Hematopoietic multipotent progenitor cell (in vitro differentiated cells): ENCODE measurements at places on chromosomes 7 and 10. TPM values are rescaled to one million over a fixed set of nuclear protein-coding genes. Genes with fewer than 3 reads are reported as not detected.

Gene ADAM22
- total RNA-seq: 7.0 TPM

Gene GPR15LG
- not detected for total RNA-seq

Gene TDRD1
- 0.27 TPM for total RNA-seq

Gene SPDYE18
- total RNA-seq: 0.54 TPM

Gene SLC13A1
- total RNA-seq: not detected

Gene LIPN
- not detected for total RNA-seq

- DNase-seq: peak; percentile 3
Observed at GRCh38 chr7:91683823-91684222, 196.7 kb downstream of the MTERF1 start.

DNA sequence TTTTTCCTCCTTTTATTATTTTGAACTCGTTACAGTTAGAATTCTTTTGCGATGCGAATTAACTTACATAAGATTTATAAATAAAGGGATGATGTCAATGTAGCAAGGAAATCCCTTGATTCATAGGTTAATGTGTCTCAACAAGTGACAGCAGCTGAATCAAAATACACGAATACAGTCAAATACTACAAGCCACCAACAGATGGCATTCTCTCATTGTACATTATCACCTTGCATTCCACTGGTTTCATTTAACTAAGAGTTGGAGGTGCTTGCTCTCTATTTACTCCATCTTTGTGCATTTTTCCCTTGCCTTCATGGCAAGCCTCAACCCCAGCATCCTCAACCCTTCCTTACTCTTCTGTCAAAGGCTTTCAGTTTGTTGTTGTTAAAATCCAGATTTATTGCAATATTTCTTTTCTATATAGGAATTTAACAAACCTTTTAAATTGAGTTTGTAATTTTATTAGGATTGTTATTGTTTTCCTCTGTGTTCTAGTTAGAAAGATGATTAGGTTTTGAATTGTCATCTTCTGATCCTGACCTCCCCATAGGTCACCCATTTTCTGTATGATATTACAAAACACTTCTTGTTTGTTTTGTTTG, 78.3 kb downstream of the SLC25A40 start:
- DNase-seq: peak; percentile 68

DNA sequence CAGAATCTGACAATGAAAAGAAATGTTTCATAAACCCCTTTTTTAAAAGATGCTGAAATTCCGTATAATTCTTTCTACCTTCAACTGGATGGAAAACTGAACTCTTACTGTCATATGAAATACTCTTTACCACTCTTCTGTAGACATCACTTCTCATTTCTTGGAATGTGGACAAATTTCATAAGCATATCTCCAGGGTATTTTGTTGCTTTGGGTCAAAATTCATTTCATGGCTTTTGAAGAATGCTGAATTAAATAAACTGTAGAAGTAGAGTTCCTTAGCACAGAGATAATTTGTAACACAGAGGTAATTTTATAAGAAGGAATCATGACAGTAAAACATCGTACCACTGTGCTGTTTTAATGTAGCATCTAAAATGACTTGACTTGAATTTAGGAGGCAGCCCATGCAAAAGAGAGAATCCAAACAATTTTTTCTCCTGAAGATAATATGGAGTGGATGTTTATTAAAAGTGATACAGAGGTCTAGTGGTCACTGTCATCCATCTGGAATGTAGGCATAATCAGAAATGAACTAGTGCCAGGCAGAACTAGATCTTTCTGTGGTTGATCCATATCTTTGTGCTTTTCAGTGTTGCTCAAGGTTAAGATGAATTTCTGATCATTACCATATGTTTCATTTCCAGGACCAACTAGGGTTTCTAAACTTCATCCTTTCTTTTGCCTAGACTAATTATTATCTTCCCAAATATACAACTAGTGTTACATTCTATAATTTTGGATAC, 492.0 kb downstream of the KIF20B start:
- no peak for DNase-seq

- DNase-seq: no peak
Observed at GRCh38 chr7:41855798-41856197, 152.9 kb upstream of the INHBA start.

- DNase-seq: no peak
Observed at GRCh38 chr10:122550983-122551382, 9.6 kb upstream of the DMBT1 start.

DNA sequence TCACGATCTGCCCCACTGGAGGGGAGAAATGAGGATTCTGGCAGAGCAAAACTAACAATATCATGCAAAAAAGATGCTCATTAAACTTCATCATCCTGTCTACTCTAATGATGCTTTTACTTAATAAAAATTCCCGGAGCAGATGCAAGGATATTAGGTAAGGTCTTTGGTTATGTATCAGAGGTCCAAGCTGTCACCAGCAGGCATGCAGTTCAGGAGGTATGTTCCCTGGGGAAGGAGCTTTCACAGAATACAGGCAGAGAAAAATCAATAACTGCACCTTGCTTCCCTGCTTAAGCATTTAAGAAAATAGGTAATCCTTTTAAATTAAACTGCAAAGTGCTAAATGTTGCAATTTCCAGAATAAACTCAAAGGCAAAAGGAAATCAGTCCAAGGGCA, 81.6 kb upstream of the C1QL3 start:
- no peak for DNase-seq

GRCh38 chr7:104814126-104814525, 199.9 kb upstream of the KMT2E start:
- no peak for DNase-seq

- no peak for DNase-seq
Observed at GRCh38 chr7:94195813-94196212, 191.7 kb upstream of the BET1 start.

- DNase-seq: no peak
Observed at GRCh38 chr10:127577376-127578258, 28.5 kb downstream of the NPS start.

DNA sequence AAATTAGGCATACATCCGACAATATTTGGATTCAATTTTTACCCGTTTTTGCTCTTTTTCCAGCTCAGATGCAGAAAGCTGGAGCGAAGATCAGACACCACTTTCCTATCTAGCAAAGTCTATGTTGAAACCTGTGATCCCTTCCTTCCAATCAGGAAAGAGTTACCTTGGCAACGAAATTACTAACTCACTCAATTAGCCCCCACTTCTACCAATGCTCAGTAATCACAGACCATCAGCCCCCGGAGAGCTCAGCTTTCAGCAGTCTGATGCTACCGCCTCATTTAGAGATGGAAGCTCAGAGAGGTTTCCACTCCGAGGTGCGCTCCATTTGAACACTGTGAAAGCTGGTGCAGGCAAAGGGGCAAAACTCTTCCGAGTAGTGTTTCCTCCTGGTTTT, 6.7 kb downstream of the FRAT1 start:
- DNase-seq: no peak

GRCh38 chr10:55024713-55025112, 223.7 kb upstream of the PCDH15 start:
- DNase-seq: peak; percentile 3

- DNase-seq: no peak
Observed at GRCh38 chr7:104984585-104985258, 29.3 kb upstream of the KMT2E start.

- no peak for DNase-seq
Observed at GRCh38 chr7:47344171-47344955, 237.5 kb downstream of the TNS3 start.

- no peak for DNase-seq
Observed at GRCh38 chr10:110698340-110698739, 54.2 kb downstream of the RBM20 start.

DNA sequence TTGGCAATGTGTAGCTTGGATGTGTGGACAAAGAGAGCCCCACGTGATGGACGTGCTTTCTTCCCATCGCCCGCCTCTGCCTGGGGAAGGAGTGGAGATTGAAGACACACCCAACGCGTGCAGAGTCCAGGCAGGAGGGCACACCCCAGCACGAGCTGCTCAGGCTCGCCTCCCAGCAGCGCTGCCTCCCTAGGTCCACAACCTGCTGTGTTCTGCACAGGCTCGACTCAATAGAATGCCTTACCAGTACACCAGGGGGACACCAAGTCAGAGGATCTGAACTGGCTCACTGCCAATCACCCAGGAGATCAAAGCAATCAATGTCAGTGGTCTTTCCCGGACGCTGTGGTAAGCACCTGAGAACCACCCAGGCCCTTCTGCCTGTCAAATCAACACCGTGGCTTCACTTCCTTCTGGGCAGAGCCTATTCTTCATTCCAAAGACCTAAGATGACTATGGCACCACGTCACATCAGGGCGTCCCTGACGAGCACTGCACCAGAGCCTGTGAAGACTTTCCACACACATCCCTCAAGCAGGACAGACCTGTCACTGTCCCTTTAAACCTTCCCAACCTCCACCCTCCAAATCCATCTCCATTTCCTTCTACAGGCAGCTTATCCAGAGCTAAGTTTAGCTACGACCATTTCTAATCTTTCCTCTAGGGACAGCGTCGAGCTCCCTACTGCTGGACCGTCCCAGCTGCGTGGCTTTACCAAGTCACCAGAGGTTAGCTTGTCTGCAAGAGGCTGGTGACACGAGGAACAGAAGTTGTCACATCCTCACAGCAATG, 72.3 kb downstream of the AMZ1 start:
- DNase-seq: peak; percentile 70

DNA sequence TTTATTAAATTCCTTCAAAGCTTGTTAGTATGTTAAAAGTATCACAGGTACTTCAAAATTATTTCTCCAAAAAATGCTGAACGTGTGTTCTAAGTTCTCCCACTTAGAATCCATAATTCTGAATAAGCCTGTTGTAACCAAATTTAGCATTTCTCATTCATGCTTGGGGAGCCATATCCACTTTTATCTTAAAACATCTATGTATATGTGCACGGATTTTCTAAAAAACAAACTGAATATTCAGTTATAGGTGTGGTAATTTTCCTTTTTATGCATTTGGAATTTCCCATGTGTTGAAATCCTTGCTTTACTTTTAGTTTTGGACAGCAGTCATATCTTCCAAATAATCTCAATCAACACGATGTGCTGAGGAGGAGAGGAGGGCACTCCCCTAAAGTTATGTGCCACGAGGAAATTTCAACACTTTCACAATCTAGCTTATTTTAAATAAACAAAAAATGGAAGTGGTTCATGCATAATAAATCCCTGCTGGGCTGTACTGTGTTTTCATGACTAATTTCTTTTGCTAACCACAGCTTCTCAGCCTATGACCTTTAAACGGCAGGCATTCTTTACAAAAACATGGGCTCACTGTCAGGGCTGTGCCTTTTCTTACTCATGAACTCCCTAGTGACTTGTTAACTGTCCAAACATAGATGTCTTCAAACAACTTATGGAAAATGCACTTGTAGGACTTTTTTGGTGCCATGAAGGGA, 380.3 kb upstream of the SEMA3C start:
- DNase-seq: peak; percentile 20

DNA sequence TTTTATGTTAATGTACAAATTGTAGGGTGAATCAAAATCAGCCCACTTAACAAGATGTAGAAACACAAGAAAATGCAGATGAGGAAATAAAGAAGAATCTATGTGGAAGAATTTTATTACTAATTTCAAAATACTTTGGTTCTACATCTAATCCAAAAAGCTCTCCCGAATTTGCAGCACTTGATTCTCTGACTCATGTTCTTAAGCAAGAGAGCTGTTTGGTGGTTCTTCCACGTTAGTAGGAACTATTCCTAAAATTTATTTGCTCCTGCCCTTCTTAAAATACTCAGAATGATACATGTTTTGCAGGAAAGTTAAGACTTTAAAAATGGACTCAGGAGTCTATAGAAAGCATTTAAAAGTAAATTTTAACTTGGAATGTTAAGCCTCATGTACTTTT, 91.8 kb downstream of the ZMYND11 start:
- DNase-seq: no peak

DNA sequence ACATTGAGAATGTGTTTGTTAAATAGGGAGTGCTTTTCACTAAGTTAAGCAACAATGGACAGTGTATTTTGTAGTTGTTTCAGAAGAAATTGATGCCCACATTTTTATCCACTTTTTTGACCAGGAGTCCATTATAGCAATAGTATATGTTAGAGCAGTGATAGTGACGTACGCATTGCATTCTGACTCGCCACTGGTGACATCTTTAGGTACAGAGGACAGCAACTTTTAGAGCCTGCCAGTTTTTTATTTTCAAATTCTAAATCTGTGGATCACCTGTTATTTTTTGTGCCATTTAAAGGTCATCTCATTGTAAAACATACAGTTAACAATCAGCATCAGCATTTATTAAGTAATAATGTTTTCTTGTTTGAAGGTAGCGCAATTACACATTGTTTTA, 1.4 kb downstream of the UBE2D1 start:
- no peak for DNase-seq

- DNase-seq: no peak
Observed at GRCh38 chr10:107103174-107104025, 61.1 kb downstream of the SORCS1 start.

- no peak for DNase-seq
Observed at GRCh38 chr10:7519351-7519750, 108.5 kb upstream of the SFMBT2 start.

DNA sequence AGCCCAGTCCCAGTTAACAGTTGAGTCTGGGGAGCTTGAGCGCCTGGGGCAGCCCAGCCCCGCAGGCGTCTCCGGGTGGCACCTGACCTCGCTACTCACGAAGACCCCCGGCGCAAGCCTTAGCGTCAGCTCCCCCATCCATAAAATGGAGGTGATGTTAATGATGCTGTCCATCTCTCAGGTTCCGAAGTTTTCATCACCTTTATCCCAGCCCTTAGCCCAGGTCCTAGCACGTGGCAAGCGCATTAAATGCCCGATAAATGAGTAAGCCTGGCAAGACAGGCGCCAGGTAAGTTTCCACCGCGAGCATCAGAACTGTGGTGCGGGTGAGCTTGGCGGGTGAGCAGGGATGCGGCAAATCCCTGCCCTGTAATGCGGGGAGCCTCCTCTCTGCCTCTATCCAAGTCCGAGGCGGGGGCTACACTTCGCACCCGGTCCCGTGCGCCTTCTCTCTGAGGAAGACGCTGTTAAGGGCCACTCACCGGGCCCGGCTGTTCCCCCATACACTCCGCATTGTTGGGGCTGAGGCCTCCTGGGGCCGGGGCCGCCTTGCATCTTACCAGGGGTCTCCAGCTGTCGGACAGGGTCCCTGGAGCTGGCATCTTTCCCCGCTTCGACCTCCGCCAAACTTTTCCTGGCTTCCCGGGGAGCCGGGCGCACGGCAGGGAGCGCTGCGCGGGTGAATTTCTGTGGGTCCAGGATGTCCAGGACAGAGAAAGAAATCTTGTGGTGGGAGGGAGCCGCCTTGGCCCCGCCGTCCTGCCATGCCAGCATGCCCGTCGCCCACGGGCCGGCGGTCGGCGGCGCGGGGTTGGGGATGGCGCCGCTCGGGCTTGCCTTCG, 444 bp downstream of the NKX1-2 start:
- DNase-seq: no peak
